ENCODE measurements at places on chromosomes 12 and 14.

GRCh38 chr14:79056879-79057278 is 886.7 kb downstream of the NRXN3 start:
- DNase-seq = no peak

GRCh38 chr12:6540181-6540877 is 6.0 kb downstream of the GAPDH start:
- DNase-seq = peak; percentile 92

- peak; percentile 77 for DNase-seq
These were observed 412.9 kb downstream of the RAD51B start for GRCh38 chr14:68232300-68233055.

- DNase-seq = no peak
These were observed 37.3 kb downstream of the SSH1 start for GRCh38 chr12:108819920-108820706.

DNA sequence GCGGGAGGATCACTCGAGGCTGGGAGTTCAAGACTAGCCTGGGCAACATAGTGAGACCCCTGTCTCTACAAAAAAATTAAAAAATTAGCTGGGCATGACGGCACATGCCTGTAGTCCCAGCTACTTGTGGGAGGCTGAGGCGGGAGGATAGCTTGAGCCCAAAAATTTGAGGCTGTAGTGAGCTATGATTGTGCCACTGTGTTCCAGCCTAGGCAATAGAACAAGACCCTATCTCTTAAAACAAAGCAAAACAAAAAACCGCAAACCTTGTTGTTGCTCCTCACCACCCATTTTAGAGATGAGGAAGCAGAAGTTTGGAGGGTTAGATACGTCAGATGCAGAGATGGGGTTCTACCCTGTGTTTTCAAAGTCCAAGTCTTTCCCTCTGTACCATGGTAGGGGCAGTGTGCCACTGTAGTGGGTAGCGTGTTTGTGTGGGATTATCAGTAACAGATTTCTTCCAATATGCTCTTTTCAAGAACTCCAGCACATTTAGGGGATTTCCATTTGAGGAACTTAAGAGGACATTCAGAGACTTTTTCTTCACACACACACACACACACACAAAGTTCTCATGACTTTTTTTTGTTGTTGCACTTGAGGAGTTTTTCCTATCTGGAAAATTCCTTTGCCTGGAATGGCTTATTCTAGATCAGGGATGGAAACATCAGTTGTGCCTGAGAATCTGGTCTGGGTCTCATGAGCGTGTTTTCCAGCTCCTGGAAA is 186.5 kb downstream of the CHST11 start:
- DNase-seq = no peak

- no peak for DNase-seq
These were observed 65.8 kb downstream of the TRIM9 start for GRCh38 chr14:51028851-51029754.
